ENCODE measurements at places on chromosomes 11 and 22.
A peak's percentile ranks its signal among the peaks of the same experiment; 100 is the strongest.

GRCh38 chr11:63937713-63938478, 906 bp upstream of the NAA40 start:
- peak; percentile 45 for DNase-seq

DNA sequence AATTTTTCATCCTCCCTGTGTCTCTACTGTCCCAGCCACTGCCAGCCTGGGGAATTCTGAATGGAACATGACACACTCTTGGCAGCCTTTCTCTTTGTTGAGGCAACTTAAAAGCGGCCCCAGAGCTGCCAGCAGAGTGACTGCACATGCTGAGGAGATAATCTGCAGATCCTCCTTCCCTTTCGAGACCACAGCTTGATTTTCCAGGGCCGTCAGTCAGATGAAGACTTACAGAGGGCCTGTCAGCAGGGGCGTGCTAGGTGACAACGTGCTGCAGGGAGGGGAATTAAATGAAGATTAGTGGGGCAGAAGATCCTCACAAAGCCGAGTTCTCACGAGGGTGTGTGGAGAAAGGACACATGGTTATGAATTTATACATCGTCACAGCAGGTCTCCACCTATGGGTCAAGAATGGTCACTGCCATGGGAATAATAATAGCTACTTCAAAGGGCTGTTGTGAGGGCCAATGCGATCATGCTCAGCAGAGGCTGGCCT, 193.5 kb upstream of the PITPNB start:
- DNase-seq, result peak; percentile 12

- DNase-seq, result no peak
Observed at GRCh38 chr22:24455751-24456426, 28.5 kb downstream of the ADORA2A start.

- no peak for DNase-seq
Observed at GRCh38 chr22:37427711-37428635, 694 bp upstream of the ELFN2 start.

DNA sequence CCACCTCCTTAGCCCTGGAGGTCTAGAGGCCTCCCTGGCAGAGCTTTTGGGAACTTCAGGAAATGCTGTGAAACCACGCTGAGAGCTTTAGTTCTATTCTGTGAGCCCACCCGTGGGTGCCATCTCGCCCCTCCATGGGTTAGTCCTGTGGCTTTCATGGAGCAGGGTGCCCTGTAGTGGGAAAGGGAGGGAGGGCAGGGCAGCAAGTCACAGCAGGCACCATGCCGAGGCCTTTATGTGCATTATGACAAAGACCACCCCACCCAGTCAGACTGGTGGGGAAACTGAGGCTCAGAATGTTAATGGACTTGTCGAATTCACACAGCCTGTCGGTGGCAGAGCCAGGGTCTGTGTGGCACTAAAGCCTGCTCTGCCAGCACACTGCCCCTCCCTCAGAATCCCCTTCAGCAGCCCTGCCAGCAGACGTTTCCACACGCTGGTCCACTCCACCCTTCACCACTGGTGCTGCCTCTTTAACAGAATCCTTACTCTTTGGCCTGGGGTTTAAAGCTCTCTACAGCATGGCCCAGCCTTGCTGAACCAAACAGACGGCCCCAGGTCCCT, 13.4 kb downstream of the TMPRSS13 start:
- no peak for DNase-seq

GRCh38 chr11:38411149-38411548, 1813.1 kb upstream of the RAG2 start:
- no peak for DNase-seq

DNA sequence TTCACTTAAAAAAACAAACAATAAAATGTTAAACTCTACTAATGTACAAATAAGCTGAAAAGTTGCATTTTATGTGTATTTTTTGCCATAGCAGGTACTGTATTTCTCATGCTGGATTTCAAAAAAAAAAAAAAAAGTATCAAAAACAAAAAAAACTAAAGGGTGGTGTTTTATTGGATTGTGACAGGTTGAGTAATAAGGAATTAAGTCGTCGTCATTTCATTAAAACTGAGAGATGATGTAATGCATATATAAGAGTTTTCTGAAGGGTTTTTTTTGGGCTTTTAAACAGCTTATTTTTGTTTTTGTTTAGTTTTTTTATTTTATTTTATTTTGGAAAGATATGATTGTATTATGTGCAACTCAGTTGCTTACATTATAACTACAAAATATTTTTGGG, 10.9 kb upstream of the ADSL start:
- no peak for DNase-seq

DNA sequence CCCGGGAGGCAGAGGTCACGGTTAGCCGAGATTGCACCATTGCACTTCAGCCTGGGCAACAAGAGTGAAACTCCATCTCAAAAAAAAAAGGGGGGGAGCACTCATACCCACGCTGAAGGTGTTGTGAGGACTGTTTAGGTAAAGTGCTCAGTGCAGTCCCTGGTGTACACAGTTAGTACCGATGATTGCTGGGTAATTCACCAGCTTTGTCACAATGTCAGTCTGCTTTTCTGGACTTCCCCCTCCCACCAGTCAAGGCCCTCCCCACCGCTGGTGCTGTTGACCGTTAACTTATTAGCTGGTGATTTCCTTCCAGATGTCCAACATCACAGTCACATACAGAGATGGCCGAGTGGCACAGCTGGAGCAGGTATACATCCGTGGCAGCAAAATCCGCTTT, 11.9 kb downstream of the SNRPD3 start:
- no peak for DNase-seq

- DNase-seq, result no peak
Observed at GRCh38 chr11:70147668-70148067, 55.4 kb upstream of the FADD start.

GRCh38 chr11:8318536-8318935, 54.9 kb upstream of the LMO1 start:
- DNase-seq, result no peak

DNA sequence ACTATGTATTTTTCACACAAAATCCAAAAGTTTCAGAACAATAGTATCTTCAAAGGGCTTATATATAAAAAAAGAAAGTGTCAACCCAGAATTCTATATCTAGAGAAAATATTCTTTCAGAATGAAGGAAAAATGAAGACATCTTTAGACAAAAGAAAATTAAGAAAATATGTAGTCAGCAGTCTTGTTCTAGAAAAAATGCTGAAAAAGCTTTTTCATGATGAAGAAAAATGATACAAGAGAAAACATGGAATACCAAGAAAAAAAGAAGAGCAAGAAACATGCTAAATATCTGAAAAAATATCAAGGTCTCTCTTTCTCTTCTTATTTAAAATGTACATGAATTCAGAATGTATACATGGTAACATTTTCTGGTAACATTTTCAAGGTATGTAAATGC, 816.8 kb upstream of the FAT3 start:
- no peak for DNase-seq

DNA sequence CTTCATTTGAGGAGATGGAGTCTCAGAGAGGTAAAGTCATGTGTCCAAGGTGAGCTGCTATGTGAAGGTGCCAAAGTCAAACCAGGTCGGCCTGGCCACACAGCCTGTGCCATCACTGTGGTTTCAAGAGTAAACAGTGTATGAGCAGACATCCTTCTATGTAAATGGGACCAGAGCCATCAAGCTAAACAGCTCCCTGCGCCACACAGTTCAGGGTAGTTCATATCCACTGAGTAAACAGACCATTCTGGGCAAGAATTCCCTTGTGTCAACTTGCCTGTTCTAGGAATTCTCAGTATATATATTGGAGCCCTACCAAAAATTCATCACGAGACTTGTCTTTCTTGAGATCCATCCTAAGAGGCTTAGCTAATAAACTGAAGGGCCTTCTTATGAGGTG, 77.5 kb downstream of the AMOTL1 start:
- DNase-seq, result no peak

GRCh38 chr11:82988936-82989627, 82.6 kb downstream of the RAB30 start:
- DNase-seq, result no peak

DNA sequence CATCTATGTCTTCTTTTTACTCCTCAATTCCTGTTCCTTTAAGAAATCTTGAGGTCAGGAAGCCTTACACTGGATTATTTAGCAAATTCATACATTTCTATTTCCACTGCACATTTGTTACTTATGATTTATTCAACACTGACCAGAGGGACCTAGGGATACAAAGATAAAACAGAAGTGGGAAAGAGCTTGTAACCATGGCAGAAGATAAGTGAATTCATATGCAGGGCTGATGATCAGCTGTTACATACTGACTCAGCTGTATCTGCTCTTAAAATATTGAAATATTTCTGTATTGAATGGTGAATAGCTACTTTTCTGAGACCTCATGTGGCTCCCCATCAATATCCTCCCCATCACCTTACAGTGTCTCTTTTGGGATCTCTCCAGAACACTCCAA, 25.2 kb downstream of the HORMAD2 start:
- no peak for DNase-seq

DNA sequence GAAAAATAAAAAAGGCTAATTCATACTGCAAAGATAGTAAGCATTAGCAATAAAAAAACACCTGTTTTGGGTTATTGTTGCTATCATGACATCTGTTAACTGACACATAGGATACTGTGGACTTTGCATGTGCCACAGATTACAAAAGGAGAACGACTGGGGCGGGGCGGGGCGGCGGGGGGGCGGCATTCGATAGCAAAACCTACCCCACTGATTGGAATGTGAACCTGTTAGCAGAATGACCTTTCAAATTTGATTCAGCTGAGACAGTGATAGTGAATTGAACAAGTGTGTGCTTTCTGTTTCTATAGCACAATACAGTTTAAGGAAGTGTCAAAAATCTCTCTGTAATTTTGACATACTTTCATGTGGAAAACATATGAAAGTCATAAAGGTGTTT, 14.9 kb downstream of the MMP20 start:
- no peak for DNase-seq

DNA sequence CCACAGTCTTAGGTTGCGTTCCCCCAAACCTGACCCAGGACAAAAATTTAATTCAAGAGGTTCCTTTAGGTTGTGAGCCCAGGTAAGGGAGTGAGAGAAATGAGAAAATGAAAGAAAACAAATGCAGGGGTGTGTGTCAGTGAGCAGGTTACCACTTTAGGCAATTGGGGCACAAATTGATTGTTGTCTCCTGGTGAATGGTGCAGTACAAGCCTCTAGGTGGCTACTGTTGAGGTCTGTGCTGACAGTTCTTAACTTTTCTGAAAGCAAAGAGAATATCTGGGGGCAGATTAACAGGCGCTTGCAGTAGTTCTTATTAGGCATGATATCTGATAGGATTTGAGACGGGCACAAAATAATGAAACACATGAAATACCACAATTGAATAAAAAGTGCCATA, 894.6 kb downstream of the FAM181B start:
- no peak for DNase-seq

- peak; percentile 58 for DNase-seq
Observed at GRCh38 chr11:103035791-103036434, 56.0 kb downstream of the DCUN1D5 start.

GRCh38 chr22:46483353-46483752, 54.1 kb downstream of the CELSR1 start:
- no peak for DNase-seq

- DNase-seq, result no peak
Observed at GRCh38 chr11:128939591-128939990, 3.1 kb downstream of the TP53AIP1 start.

GRCh38 chr22:41891407-41891806, 23.5 kb downstream of the SHISA8 start:
- no peak for DNase-seq

DNA sequence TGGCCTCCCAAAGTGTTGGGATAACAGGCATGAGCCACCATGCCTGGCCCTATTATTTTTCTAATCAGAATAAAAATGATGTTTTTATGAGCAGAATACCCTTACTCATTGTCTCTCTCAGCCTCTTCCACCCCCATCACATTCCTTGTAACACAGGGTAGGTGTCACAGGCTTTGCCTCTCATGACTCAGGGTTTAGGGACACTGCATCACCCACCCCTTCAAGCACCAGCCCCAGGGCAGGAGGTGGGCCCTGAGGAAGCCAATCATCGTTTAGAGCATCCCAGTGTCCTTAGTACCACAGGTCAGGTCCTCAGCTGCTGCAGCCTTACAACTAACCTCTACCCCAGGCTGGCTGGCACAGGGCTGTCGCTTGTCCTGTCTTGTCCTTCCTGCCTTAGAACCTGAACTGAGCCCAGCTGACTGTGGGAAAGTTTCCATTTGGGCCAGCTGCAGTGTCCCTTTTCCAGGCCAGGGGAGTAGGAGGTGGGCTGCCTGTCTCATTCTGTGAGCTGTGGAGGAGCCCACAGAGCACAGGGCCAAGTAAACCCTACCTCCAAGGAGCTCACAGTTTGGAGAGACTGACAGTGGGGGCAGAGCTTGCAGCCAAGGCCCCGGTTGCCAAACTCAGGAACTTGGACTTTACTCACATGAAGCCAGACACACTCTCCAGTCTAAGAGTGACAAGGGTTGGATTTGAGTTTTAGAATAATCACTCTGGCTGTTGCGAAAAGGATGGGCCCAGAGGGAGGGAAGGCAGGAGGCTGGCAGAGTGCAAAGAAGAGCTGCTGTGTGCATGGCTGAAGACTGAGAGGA, 19.5 kb upstream of the UVRAG start:
- no peak for DNase-seq

DNA sequence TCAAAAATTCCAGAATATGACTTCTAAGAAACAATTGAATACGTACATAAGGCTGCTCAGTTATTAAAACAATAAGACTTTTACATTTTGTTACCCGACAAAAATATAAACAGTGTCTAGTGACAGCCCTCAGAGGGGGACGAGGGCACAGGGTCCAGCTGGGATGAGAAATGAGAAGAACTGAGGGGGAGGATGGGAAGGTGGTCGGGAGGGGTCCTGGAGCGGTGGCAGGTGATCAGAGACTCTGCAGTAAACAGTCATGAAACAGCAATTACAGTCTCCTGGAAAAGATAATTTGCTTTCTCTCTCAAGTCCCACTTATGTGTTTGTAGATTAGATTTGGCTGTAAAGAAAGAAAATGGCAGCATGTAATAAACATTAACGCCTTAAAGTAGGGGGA, 56.0 kb downstream of the PACSIN2 start:
- DNase-seq, result no peak

GRCh38 chr11:15774388-15774939, 581.9 kb downstream of the SOX6 start:
- DNase-seq, result no peak

DNA sequence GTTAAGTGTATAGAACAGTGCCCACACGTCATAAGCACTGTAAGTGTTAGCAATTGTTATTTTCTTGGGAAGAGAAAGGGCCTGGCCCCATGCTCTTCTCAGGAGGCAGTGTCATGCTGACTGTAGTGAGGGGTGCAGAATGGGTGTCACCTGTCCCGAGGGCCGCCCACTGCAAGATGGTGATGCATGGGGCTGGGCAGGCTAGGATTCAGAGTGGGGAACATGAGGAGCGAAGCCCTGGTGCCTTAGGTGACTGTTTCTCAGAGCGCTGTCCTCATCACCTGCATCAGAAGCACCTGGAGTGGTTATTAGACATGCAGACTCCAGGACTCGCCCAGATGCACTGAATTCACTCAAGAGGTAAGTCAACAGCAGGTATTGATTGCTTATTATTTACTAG, 101.0 kb upstream of the PARVA start:
- no peak for DNase-seq

- DNase-seq, result no peak
Observed at GRCh38 chr22:44482776-44483175, 15.3 kb downstream of the RTL6 start.

GRCh38 chr11:94543695-94544645, at the start of gene FUT4:
TSS of gene FUT4 (plus strand) at chr11:94543921. CDS start at chr11:94544134, 213 bp downstream.
- peak; percentile 79 for DNase-seq

Data from HTR-8/SVneo (cell line).